Activated CD4-positive, alpha-beta T cell treated with anti-CD3 and anti-CD28 coated beads for 24 hours (primary cell): ENCODE measurements at places on chromosomes 13 and 19.

DNA sequence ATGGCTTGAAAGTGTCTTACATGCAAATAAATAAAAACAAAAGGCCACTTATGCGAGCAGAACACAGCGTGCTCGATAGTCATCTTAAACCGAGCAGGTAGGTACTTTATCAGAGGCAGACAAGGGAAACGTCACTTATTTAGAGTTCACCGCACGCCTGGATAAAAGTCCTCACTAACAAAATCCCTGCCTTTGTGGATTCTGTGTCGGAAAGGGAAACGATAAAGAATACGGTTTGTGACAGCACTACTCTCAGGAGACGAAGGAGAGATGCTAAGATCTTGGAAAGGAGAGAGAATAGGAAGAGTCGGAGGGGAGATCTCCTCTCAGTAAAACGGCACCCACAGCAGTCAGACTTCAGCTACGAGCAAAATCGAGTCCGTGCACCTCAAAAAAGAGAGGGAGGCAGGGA, 581 bp downstream of the RCBTB1 start:
- DNase-seq, result no peak

DNA sequence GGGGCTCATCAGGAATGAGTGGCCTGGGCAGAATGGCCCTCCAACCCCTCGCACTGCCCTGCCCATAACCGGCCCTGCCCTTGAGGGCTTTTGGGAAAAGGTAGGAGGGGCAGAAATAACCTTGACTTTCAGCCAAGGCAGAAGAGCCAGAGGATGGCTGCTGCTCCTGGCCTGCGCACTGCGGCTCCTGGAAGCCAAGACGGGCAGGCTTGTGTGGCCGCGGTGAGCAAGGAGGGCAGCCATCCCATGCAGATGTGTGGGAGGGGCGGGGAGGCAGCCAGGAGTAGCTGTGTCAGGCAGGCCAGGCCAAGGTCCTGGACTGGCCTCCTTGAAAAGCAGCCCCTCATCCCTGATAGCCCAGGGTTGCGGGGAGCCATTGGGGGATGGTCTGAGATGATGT, 57.6 kb upstream of the URI1 start:
- DNase-seq, result no peak

- DNase-seq, result no peak
Measured at GRCh38 chr19:33813391-33814101, 16.9 kb downstream of the KCTD15 start.

GRCh38 chr13:99857738-99858137, 113.8 kb downstream of the ZIC5 start:
- no peak for DNase-seq

- DNase-seq, result no peak
Measured at GRCh38 chr19:55383279-55384130, 587 bp downstream of the TMEM238 start.

GRCh38 chr13:72204291-72204690, 337.3 kb upstream of the DACH1 start:
- no peak for DNase-seq

DNA sequence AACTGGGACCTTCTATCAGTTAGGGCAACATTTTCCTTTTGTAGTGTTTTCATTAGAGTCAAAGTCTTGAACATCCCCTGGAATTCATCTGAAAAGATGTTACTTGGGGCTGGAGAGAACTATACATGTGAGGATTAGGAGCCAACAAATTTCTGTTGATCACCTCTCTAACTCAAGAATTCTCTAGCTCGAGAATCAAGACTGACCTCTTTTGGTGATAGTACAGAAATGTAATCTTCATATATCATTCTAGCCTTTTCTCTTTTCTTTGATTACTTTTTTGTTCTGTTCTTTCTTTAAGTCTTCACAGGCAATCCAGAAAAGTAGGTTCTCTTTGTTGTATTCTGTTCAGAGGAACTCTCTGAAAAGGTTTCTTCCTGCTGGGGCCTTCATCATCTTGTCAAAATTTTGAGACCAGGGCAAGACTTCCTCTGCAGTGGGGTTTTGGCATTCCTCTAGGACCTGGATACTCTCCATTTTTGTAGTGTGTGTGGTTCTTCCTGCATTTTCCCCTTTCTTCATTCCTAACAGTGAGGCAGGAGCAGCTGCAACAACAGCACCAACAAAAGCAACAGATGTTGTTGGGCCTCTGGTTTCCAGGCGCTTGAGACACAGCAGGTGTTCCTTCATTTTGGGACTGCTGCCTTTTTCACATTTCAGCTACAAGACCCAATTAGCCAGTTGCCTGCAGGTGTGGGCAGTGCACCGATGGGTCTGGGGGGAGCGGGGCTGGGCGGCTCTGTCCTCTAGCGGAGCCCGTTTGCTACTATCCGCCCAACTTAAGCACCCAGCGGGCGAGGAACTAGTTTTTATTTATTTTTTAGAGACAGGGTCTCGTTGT, 26.2 kb downstream of the ELF1 start:
- no peak for DNase-seq

DNA sequence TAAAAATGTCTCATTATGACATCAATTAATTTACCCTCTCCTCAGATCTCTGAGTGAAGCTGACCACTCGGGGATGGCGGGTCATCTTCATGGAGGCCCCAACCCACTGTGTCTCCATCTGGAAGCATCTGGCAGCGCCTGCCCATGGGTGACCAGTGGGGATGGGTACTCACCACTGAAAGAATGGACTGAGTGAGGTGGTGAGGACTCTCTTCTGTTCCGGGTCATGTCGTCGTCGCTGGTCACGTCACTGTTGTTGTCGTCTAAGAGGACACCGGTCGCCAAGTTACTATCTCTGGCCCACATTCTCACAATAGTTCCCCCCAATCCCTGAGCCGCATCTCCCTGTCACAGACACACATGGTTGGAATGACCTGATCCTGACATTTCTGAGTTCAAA, 17.1 kb downstream of the PEG3 start:
- DNase-seq, result no peak

- DNase-seq, result no peak
Measured at GRCh38 chr13:40213779-40214178, 452.7 kb downstream of the FOXO1 start.

DNA sequence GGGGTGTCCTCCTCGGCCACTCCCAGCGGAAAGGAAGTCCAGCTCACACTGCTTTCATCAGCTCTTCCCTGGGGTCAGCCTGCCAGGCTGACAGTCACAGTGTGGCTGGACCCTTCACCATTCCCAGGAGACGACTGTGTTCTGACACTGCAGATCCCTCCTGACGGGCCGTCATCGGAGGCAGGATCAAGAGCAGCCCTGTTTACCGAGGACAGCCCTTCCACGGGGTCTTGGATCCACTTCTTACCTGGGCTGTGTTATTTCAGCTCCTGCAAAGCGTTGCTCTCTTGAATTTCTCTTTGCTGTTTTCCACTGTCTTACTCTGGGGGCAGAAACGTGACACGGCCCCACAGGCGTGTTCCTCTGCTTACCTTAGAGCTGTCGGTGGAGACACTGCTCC, 149.9 kb upstream of the SOX1 start:
- DNase-seq, result no peak

- DNase-seq, result no peak
Measured at GRCh38 chr19:2150794-2151338, 500 bp downstream of the AP3D1 start.

DNA sequence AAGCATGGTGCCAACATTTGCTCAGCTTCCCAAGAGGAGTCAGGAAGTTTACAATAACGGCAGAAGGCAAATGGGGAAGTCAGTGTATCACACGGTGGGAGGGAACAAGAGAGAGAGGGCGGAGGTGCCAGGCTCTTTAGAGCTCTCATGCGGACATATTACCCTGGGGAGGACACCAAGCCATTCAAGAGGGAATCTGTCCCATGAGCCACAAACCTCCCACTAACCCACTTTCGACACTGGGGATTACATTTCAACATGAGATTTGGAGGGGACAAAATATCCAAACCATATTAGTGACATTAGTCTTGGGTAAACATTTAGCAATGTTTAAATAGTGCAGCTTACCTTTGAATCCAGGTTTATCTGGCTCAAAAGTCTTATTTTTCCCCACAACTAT, 69.9 kb downstream of the SLAIN1 start:
- DNase-seq, result no peak

DNA sequence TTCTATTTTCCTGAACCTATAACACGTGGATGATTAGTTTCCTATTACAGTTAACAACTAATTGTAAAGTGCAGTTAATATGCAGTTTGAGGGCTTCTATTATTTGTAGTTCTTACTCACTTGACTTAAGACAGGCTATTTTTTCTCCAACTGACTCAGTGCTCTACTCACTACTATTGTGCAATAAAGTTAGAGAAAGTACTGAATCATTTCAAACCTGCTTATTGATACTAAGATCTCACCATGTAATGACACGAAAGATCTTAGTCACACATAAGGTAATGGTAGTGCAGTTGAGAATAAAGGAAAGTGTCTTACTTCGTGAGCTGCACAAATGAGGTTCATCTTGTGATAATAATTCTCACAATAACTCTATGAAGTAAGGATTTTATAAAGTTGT, 22.8 kb upstream of the ITM2B start:
- DNase-seq, result no peak

- DNase-seq, result no peak
Measured at GRCh38 chr13:101959016-101959415, 442.8 kb downstream of the FGF14 start.

- DNase-seq, result no peak
Measured at GRCh38 chr13:30181888-30182651, 125.3 kb downstream of the KATNAL1 start.

GRCh38 chr19:56633021-56633420, 9.9 kb upstream of the SMIM17 start:
- DNase-seq, result no peak

- DNase-seq, result no peak
Measured at GRCh38 chr13:110433014-110433413, 125.9 kb downstream of the COL4A2 start.
